Thymus (tissue), 14 donors: ENCODE measurements at places on chromosomes 4 and X. TPM values are rescaled to one million over a fixed set of nuclear protein-coding genes. Genes with fewer than 3 reads are reported as not detected.

DNA sequence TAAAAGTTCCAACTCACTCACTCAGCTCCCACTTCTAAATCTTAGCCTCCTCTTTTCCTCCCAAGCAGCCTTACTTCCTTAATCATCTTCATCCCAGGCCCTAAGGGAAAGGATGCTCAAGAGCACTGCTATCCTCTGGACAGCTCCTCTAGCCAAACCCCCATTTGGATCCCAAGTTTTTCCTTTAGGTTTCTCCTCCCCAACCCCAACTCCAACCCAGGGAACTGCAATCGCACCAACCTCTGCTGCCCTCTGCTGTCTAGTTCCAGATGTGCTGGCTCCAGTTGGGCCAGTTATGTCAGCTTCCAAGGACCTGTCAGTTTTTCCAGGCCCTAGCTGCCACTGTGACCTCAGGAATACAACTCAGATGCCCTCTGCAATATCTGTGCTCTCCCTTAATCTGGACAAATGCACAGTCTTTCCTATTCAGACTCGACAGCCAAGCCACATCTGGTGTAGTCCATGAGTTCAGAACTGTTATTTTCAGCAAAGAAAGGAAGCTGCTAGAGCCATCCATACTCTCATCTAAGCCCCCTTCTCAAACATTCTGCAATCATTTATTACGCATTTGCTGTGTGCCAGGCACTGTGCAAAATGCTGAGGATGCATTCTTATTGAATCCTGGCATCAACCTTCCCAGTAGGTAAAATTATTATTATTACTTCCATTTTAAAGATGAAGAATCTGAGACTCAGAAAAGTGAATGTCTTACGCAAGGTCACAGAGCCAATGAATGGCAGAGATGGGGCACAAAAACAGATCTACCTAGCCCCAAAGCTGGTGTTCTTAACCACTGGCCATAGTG lies 12.3 kb upstream of the XPNPEP2 start:
- no peak overlapping the region for H3K27ac ChIP-seq
- no peak overlapping the region for H3K4me3 ChIP-seq
- H3K27me3 ChIP-seq, result no peaks in the 10 kb centered on the region
- H3K4me1 ChIP-seq, result no peaks in the 10 kb centered on the region

The CT55 gene
- polyA plus RNA-seq, result 0.07 TPM

The RASSF6 gene
- 10.2 TPM for polyA plus RNA-seq

DNA sequence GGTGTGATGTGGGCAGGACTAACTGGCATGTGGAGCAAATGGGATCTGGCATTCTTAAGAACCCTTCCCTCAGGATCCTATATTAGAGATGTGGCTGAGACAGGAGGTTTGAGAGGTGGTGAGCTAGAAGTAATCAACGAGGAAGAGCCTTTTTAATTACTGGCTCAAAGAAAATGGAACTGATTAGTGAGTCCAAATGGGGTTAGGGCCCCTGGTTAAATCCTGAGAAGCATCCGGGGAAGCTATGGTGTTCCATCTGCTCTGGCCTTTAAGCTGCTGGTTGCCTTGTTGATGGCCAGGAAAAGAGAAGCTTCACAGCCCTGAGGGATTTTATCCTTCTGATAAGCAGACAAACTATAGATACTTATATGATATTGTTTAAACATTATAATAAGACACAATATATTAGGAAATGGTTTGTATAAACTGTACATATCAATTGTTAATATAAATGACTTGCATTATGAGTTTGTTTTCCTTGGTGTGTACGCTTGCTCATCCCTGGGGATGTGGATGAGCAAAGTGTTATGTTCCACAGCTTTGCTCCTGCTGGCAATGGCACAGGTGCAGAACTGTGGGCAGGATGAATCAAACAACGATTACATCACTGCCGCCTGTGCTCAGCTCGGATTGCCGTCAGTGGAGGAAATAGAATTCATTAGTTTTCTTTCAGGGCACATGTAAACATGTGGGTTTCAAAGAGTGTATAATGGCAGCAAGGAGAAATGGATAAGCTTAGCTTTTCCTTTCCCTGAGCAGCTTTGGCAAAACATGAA lies 328.6 kb upstream of the ARX start:
- no peak for DNase-seq
- H3K4me3 ChIP-seq, result no peak overlapping the region
- H3K27ac ChIP-seq, result no peak overlapping the region
- H3K4me1 ChIP-seq, result no peaks in the 10 kb centered on the region
- no peaks in the 10 kb centered on the region for H3K27me3 ChIP-seq

- no peaks in the 10 kb centered on the region for H3K27me3 ChIP-seq
- no peaks in the 10 kb centered on the region for H3K4me1 ChIP-seq
- H3K27ac ChIP-seq, result no peak overlapping the region
These were observed 9.3 kb upstream of the GATB start for GRCh38 chr4:151770154-151770553.

DNA sequence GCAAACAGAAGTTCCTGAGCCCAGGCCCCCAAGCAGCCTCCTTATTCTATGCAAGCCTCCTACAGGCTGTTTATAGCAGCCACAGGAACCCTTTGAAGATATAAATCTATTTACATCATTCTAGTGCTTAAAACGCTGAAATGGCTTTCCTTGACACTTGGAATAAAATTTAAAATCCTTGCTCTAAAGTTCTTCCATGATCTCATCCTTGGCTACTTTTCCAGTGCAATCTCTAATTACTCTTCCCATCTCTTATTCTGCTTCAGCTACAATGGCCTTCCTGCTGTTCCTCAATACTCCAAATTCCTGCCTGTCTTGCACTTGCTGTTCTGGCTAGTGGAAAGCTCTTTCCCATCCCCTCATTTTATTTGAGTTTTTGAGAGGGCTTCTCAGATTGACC lies 634.2 kb upstream of the NR3C2 start:
- no peak for DNase-seq
- no peak overlapping the region for H3K4me3 ChIP-seq
- H3K4me1 ChIP-seq, result no peaks in the 10 kb centered on the region

The PWWP3B gene
- polyA plus RNA-seq, result 0.07 TPM
